Activated T-helper 1 cell treated with anti-CD3 and anti-CD28 coated beads, Interleukin-2, amount 50 U/mL, for 16 hours (primary cell): ENCODE measurements at places on chromosomes 6 and 20.

- DNase-seq: no peak
Observed at GRCh38 chr6:128509709-128510108, 10.7 kb downstream of the PTPRK start.

DNA sequence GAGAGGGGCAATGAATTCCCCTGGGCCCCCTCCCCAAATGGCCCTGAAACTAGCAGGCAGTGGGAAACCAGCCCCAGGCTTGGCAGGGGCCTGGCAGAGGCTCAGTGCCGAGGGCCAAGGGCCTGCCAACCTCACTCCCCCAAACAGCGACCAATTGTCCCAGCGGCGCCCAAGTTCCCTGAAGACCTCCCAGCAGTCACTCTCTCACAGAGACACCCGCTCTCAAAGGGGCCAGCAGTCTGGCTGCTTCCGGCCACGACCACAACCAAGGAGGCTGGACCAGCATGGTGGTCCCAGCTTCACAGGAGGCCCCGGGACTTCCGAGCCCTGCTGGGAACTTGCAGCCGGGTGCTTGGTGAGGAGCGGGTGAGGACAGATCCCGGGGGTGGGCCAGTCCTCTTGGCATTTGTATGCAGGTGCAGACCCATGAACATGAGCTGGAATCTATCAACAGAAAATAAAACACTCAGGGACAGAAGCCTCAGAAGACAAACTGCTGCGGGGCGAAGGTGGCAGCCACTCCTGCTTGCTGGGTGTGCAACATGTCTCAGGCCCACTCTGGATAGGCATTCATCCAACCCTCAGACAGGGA, 17.5 kb upstream of the SIRPA start:
- DNase-seq: no peak

DNA sequence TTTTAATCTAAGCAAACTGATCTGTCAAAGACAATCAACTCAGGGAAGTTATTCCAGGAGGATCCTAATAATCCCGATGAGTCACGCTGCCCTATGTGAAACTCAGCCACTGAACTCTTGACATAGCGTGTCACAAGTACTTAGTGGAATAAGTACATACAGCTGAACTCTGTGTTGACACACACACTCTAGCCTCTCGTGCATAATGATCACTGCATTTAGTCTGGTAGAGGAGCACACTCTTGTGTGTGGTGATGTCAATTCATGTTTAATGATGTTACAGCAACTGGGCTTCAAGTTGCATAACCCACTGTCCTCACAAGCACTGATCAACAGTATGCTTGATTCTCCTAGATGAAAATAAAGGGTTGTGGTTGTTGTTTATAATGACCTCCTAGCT, 148.3 kb downstream of the HACE1 start:
- no peak for DNase-seq

DNA sequence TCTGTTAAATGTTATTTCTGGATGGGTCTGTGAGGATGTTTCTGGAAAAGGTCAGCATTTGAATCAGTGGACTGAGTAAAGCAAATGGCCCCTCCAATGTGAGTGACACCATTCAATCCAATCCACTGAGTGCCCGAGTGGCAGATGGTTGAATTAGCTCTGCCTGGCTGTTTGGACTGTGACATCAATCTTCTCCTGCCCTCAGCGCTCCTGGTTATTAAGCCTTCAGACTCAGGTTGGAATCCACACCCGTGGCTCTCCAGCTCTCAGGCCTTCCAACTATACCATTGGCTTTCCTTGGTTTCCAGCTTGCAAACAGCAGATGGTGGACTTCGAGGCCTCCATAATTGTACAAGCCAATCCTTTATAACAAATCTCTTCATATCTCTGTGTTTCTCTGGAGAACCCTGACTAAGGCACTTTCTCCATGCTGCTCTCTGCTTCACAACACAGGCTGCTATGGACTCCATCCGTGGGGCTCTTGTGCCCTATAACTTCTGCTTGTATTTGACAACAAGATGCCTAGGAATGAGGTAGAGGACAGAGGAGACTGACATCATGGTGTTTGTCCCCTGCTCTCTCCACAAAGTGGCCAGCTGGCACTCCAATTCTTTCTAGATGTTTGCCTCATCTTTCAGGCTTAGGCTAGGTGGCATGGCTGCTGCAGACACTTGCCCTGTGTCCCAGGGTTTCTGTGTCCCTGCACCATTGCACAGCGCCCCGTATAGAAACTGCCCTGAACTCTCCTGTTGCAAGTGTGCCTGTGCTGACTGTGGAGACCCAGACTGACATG, 4.8 kb upstream of the CSTL1 start:
- DNase-seq: no peak
